ENCODE measurements at places on chromosomes 2 and 18.

GRCh38 chr18:43563780-43564179, 286.5 kb upstream of the SYT4 start:
- no peak for DNase-seq

DNA sequence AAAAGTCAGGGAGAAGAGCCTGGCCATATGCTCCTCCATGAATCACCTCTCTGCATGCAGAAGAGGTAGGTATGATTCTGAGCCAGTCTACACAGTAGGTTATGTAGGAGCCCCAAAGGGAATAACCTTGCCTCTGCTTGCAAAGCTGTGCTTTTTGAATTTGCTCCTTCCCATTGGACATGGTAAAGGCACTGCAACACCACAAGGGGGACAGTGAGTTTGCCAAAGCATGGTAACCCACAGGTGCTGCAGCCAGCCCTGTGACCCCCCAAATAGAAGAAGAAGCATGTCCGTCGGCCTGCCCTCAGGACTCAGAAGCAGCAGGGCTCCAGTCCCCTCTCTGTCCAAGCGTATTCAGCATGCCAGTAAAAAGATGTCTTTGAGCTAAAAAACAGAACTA, 51.0 kb upstream of the BCL2L11 start:
- no peak for DNase-seq

GRCh38 chr2:231300020-231300721, 95.3 kb upstream of the B3GNT7 start:
- no peak for DNase-seq

DNA sequence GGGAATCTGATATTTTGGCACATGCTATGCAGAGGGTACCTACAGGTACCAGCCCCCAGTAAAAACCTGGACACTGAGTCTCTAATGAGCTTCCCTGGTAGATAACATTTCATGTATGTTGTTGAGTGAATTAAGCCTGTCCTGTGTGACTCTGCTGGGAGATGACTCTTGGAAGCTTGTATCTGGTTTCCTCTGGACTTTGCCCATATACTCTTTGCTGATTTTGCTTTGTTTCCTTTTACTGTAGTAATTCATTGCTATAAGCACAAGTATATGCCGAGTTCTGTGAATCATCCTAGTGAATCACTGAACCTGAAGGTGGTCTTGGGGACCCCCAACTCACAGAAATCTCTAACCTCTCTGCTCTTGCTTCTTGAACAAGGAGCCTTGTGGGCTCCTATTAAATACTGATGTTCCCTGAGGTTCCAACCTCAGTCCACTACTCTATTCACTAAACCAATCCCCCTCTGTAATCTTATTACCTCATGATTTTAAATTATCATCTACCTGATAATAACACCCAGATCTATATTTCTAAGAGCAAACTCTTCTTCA, 94.3 kb upstream of the WDSUB1 start:
- DNase-seq: no peak

- DNase-seq: no peak
Measured at GRCh38 chr2:241185961-241186360, 2.5 kb upstream of the ANO7 start.

GRCh38 chr2:142980246-142981068, 103.0 kb downstream of the KYNU start:
- DNase-seq: no peak

DNA sequence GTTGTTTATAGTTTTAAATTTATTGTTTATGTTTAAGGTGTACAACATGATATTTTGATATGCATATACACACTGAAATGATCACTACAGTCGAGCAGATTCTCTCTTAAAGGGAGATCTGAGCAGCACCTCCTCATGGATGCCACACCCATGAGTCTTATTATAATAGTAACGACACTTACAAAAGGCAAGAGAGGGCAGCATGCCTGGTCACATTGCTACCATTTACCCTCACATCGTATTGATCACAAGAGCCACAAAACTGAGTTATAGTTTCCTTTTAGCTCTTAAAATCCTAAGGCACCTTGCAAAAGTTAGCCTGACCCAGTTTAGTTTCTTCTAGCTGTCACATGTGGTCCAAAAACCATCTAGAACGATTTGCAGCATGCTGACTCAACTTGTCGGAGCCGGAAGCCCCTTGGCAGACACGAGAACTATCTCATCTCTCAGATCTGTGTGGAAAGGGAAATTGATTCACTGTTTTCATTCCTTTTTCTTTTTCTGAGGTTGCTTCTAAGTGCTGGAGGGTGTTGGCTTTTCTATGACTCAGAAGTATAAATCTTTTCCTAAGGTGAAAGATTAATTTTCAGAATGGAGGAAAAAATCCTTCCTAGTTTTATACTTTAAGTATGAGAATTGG, 85.3 kb downstream of the CDC42EP3 start:
- DNase-seq: no peak

DNA sequence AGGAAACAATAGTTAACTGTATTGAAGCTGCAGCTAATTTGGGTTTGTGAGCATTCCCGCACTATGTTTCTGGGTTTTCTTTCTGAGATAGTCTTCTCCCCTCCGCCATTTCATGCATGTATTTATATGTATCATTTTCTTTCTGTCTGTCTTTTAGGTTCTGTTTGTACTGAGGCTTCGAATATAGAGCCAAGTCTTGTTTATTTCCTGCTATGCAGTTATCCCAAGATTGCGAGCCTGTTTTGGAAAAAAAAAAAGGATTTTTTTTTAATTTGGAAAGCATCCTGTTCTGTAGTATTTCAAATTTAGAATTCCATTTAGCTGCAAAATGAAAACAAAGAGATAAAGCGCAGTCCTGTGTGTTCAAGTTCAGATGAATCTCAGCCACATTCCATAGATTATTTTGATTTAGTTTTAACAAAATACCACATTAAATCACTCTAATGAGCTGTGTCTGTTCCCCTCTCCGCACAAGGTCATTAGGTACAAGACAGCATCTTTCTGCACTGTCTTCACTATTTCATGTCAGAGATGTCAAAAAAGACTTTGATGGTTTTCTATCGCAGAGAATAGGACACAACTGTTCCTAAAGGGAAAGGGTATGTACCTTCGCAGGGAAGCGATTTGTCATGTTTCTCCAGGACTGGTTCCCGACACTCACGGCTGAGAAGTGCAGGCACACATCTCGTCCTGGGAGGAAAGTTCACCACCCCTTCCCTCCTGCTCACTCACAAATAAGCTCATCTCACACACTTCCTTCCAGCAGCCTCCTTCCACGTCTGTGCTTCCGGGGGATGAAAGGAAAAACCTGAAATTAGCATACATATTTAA, 443.4 kb downstream of the ZNF516 start:
- DNase-seq: no peak

GRCh38 chr18:75068682-75069435, 140.1 kb downstream of the PTGR3 start:
- DNase-seq: no peak

DNA sequence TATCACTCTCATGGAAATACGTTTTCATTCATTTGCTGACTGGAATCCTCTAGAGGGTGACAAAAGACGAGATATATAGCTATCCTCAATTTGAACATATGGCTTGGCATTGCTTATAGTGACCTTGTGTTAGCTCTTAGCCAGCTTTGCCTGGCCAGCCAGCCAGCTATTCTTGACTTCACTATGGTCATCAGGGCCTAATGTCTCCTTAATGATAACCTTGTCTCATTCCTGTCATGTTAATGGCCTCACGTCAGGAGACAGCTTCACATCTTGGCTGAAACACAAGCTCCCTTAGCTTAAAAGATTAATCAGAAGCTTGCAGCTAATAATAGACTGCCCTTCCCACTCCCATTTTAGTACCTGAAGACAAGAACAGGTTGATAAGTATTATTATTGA, 1517.5 kb upstream of the PIK3C3 start:
- no peak for DNase-seq

- no peak for DNase-seq
Measured at GRCh38 chr2:11399438-11399762, 55.0 kb upstream of the ROCK2 start.

Measured in stimulated activated naive B cell treated with anti-CD40 and anti-IgM and Interleukin-4, amounts not matched to agents 10 μg/mL and 1 μg/mL and 100 μg/mL, for 72 hours (primary cell).